T-helper 1 cell (primary cell): ENCODE measurements at places on chromosomes 5 and 9.

DNA sequence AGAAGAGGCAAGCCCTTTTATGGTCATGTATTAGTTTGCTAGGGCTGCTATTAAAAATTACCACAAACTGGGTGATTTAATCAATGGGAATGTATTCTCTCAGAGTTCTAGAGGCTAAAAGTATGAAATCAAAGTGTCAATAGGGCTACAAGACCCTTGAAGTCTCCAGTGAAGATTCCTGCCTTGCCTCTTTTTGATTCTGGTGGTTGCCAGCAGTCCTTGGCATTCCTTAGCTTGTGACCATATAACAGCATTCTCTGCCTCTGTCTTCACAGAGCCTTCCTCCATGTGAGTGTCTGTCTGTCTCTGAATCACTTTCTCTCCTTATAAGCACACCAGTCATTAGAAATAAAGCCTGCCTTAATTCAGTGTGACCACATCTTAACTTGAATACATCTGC, 282.7 kb downstream of the KCNN2 start:
- no peak for DNase-seq

- DNase-seq, result no peak
Measured at GRCh38 chr9:113474360-113475028, 11.0 kb downstream of the RGS3 start.

DNA sequence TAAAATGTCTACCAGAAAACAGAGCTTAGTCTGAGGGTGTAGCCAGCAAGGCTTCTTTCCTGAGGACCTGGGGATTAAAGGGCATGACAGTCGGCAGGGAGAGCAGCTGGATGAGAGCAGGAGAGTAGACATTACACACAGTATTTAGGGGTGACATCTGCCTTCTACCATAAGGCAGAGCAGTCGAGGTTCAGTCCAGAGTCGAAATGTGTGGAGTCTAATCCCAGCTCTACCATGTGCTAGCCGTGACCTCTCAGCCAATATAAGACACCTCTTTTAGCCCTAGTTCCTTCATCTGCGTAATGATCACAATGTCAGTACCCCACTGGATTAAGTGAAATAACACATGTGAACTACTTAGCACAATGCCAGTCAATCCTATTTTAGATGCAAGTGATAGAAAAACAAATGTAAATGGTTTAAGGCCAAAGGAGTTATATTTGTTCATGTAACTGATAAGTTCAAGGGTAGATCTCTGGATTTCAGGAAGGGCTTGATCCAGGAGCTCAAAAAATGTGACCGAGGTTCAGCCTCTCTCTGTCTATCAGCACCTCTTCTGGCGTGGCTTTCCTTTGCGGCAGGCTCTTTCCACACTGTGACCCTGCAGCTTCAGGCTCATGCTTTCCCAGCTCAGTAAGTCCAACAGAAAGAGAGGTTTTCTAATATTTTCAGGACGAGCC, 16.2 kb upstream of the CPLX2 start:
- no peak for DNase-seq

- no peak for DNase-seq
Measured at GRCh38 chr5:150077060-150077459, 9.3 kb downstream of the CSF1R start.

- no peak for DNase-seq
Measured at GRCh38 chr9:70571258-70571657, 156.8 kb upstream of the KLF9 start.

GRCh38 chr5:171570244-171570825, 150.9 kb downstream of the FGF18 start:
- DNase-seq, result no peak

DNA sequence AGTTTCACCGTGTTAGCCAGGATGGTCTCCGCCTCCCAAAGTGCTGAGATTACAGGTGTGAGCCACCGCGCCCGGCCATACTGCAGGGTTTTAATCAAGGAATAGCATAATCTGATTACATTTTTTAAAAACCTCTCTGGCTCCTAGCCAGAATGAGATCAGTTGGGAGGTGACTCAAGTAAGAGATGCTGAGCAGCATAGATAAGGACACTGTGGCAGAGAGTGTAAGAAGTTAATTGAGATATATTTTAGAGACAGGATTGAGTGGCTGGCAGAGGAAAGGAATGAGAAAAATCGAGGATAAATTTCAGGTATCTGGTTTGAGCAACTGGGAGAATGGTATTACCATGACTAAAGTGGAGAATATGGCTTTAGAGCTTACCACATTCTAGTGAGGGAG, 7.3 kb upstream of the RIGI start:
- DNase-seq, result no peak

GRCh38 chr5:34977934-34978613, 48.7 kb downstream of the DNAJC21 start:
- DNase-seq, result no peak

- DNase-seq, result no peak
Measured at GRCh38 chr9:129757045-129757444, 4.2 kb upstream of the PTGES start.

GRCh38 chr5:66367814-66368541, 223.9 kb downstream of the SREK1 start:
- no peak for DNase-seq

DNA sequence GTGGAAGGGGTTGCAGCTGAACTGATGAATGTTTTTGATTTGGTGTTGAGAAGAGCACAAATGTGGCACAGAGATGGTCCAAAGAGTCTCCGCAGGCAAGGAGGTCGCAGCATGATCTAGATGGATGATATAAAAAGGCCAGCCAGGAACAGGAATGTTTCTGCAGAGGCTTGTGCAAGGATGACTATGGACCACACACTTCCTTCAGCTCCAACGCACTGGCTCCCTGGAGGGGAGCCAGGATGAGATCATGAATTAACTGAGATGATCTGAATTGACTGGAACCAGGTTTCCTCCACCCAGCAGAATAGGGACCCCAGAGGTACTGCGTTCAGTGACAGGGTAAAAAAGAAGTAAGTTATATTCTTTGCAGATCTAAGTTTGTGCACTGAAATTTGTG, 89.0 kb downstream of the ARSB start:
- DNase-seq, result no peak

DNA sequence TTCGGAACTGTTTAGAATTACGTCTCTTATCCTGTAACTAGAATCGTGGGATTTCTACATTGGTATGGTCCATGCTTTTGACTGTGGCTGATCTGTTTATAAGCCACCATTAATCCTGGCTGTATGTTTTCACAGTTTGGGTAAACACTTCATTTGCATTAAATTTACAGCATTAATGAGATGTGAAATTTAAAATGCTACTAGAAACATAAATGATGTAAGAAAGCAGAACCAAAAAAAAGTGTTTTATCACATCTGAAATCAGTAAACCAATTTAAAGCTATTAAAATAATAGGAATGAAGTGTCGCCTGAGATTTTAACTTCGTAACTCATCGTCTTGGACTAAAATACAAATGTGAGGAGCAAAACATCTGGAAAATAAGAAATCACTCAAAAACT, 201.7 kb downstream of the NFIB start:
- DNase-seq, result no peak

- DNase-seq, result no peak
Measured at GRCh38 chr5:179120951-179121666, 60.9 kb downstream of the ZNF354C start.

DNA sequence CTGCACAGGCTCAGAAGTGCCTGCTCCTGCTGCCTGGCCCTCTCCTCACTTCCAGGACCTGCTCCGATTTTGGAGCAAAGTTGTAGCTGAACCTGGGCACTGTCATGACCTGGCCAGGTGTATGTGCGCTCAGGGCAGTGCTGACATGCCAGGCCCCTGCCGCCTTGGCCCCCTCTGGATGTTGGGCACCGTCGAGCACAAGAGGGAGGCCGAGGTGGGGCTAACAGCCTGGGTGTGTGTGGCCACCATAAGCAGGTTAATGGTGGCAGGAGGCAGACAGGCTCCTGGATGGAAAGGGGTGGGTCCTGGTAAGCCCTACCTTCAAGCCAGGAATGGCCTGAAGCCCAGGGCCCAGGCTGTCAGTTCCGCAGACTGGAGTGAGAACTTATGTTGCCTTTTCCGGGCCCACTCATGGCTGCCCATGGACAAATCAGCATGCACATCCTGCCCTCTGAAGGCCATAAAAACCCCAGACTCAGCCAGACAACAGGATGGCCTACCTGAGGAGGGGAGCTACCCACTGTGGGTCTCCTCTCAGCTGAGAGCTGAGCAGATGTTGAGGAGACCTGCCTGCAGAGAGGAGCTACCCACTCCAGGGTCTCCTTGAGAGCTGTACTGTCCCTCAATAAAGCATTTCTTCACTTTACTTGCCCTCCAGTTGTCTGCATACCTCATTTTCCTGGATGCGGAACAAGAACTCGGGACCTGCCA, 66.2 kb downstream of the NACC2 start:
- DNase-seq, result no peak

DNA sequence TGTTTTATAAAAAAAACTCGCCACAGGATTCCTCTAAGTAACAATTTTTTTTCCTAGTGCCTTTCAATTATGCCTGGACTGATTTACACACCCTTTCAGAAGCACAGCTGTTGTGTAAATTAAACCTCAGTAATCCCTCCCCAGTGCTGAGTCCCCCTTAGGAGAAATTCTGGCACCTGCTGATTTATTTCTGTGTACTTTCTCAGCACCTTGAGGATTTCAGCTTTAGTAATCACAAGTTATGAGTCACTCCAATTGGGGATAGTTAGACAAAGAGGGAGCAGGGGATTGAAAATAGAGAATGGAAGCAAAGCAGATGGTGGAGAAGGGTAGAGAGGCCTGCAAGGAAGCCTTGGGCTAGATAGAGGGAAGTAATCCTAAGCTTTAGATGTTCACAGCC, 171.7 kb downstream of the TTLL11 start:
- no peak for DNase-seq

DNA sequence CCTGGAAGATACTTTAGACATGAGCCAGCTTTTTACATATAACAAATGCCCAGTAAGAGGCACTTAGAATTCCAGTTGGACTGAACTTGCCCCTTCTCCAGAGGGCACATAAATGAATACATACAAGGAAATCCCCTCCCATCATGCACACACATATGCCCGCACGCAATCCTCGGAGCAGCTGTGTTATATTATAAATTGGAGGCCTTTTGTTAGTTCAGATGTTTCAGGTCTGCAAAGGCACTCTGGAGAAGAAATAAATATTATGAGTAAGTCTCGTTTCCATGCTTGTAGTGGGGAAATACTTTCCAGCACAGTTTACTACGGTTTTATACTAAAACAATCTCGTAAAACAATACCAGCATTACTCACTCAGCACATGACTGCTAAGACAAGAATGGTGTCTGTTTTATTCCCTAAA, 17.6 kb upstream of the MUSK start:
- DNase-seq, result no peak

DNA sequence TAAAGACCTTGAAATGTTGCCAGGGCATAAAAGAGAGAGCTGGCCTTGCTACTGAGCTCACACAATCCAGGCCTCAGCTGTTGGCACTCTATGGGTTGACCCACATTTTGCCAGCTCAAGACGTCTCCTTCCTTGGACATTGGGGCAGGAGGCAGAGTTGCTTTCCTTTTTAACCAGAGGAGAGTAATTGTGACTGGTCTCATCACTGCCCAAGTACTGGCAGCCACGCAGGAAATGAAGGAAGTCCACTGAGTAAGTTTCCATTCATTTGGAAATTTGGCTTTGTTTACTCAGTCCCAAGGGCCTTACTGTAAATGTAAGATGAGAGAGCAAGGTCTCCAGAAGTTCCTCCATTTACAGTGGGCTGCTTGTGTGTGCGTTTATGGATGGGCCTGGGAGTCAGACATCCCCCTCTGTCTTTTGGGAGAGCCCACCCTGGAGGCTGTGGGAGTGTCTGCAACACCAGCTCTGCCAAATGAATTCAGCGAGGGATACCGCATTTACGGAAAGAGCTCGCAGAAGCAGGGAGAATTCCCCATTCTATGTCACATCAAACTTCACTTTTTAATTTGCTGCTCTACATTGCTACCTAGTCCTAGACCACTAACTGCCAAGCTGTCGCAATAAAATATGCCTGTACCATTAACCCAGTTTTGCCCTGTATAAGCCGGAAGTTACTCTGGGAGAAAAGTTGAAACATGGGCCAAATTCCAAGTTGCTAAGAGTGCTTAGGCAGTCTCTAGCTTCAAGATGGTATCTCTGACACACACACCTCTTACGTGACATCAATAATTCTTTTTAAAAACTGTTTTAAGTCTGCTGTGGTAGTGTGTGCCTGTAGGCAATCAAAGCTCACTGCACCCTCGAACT, 24.5 kb upstream of the PDZD2 start:
- no peak for DNase-seq

DNA sequence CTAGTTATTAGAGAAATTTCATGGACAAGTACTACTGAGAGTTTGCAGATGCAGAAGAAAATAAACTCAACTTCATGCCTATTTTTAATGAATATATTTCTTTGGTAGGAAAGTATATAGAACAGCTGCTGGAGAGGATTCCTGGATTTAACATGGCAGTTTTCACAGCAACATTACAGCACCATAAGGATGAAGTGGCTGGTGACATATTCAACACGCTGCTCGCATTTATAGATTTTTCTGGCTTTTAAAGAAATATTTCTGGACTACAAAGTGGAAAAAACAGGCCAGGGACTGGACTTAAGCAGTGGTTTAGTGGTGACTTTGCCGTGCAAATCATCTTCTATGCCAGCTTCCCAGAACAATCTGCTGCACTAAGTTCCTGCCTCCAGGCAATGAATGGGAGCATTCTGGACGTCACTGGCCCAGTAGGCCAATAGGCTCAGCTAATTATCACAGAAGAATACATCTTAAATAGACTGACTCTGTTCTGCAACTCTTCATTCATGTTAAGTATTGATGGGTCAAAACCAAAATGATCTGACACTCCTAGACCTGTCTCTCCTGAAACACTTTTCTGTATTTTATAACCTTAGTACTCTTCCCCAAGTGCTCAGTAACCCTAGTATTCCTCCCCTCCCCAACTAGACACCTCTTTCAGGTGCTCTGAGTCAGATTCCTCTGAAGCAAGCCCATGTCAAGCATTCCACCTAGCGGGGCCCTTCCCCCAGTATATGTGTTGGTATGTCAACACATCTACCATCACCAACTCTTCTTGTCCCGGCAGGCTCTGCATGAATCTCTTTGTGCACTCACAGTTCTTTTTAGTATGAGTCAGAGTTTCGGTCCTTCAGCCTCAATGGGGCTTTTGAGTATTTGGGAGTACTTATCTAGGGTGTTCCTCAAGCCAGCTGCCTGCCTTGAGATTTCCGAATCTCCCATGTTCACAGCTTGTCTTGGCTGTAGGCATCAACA, 625.5 kb downstream of the CHSY3 start:
- DNase-seq, result no peak

DNA sequence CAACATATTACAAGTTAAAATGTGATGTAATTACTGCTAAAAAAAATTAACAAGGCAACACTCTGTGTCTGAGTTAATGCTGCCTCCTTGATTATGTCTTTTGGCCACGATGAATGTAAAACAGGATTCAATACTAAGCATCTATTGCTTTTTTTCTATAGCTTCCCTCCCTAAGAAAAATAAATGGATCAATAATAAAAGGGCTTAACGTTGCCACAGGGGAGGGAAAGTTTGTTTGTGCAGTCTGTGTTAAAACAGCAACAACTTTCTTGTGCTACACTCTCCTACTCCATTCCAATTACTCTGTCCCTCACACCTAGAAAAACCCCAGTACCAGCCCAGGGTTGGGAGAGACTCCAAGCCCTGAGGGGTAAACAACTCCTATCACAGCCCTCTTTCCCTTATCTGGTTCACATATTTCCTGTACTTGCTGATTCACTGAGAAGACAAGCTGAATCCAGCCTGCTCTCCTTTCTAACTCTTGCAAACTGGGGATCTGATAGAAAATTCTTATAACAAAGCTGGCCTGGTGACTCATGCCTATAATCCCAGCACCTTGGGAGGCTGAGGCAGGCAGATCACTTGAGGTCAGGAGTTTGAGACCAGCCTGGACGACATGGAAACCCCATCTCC, 44.8 kb downstream of the PTPN3 start:
- DNase-seq, result no peak

- DNase-seq, result peak; percentile 56
Measured at GRCh38 chr5:36739751-36740221, 133.4 kb downstream of the SLC1A3 start.
